Nephron progenitor cell (in vitro differentiated cells): ENCODE measurements at places on chromosomes 6 and 20.

DNA sequence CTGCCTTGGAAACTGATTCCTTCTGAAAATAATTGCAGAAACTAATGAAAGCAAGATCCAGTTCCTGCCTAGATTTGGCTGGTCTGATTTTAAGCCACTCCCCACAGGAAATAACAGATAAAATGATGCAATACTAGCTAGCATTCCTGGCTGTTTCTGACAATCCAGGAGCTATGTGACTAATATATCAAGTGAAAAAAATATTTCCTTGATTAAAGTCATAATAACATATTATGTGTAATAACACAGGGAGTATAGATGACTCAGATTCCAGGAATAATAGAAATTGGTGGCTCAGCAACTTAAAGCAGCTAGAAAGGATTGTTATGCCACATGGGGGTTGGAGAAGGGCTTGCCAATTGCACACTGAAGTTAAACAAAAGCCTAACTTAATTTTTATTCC lies 182.7 kb upstream of the SALL4 start:
- H3K36me3 ChIP-seq = no peaks in the 10 kb centered on the region
- peaks cover 17% of the 10 kb centered on the region for H3K4me1 ChIP-seq
- H3K4me3 ChIP-seq = no peak overlapping the region
- no peaks in the 10 kb centered on the region for H3K27me3 ChIP-seq
- peak overlapping the region; percentile 79 for H3K27ac ChIP-seq

DNA sequence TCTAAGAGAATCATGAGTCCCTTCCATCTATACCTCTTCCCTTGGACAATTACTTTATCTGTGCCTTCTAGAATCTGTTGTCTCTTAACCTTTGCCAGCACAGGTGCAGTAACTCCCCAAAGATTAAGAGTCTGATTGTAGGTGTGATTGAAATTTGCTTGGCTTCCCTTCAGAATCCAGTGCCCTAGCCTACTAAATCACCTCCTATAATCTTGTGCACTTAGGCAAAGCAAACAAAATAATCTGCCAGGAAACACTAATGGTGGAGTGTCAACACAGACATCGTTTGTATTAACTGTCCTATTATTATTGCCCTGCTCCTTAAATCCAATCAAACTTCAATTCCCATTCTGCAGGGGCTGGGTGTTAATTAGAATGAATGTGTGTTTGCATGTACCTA lies 28.0 kb downstream of the ID4 start:
- peaks cover 23% of the 10 kb centered on the region for H3K4me1 ChIP-seq
- H3K27me3 ChIP-seq = peaks cover 17% of the 10 kb centered on the region
- no peak for DNase-seq
- H3K36me3 ChIP-seq = no peaks in the 10 kb centered on the region
- H3K27ac ChIP-seq = no peak overlapping the region

GRCh38 chr6:128275681-128276080 lies 244.7 kb downstream of the PTPRK start:
- no peak for DNase-seq
- no peak overlapping the region for H3K27ac ChIP-seq
- peaks cover 51% of the 10 kb centered on the region for H3K4me1 ChIP-seq
- H3K36me3 ChIP-seq = peaks cover 6% of the 10 kb centered on the region
- H3K27me3 ChIP-seq = no peaks in the 10 kb centered on the region

GRCh38 chr20:47111576-47111975 lies 216.9 kb downstream of the EYA2 start:
- H3K27me3 ChIP-seq = peaks cover 5% of the 10 kb centered on the region
- H3K27ac ChIP-seq = no peak overlapping the region
- DNase-seq = no peak
- no peak overlapping the region for H3K4me3 ChIP-seq
- peaks cover 17% of the 10 kb centered on the region for H3K36me3 ChIP-seq

- no peak overlapping the region for H3K27ac ChIP-seq
- peaks cover 20% of the 10 kb centered on the region for H3K27me3 ChIP-seq
- DNase-seq = peak; percentile 75
- peaks cover 36% of the 10 kb centered on the region for H3K36me3 ChIP-seq
Observed at GRCh38 chr20:58481481-58482021, 33.6 kb downstream of the APCDD1L start.

DNA sequence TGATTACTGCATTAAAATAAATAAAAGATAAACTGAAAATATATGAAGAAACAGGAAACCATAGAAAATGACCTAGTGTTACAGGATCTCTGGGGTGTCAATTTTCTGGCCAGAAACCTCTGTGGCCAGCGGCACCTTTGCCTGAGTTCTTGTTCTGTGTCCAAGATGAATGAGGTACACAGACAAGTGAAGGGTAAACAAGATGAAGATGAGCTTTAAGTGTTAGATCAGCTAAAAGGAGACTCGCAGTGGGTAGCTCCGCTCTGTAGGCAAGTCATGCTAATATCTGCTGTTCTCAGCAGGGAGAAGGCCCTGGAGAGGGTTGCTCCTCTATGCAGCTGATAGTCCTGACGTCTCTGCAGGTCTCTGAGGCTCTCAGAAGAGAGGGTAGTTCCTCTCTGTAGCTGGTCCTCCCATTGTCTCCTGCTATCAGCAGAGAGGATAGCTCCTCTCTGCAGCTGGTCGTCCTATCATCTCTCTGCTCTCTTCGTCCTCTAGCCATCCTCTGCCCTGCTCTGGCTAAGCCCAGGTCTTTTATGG lies 35.9 kb upstream of the TBC1D22B start:
- H3K4me3 ChIP-seq = peak overlapping the region; percentile 90
- H3K36me3 ChIP-seq = no peaks in the 10 kb centered on the region
- peaks cover 22% of the 10 kb centered on the region for H3K4me1 ChIP-seq
- DNase-seq = no peak
- H3K27me3 ChIP-seq = peaks cover 7% of the 10 kb centered on the region
- H3K27ac ChIP-seq = peak overlapping the region; percentile 85

DNA sequence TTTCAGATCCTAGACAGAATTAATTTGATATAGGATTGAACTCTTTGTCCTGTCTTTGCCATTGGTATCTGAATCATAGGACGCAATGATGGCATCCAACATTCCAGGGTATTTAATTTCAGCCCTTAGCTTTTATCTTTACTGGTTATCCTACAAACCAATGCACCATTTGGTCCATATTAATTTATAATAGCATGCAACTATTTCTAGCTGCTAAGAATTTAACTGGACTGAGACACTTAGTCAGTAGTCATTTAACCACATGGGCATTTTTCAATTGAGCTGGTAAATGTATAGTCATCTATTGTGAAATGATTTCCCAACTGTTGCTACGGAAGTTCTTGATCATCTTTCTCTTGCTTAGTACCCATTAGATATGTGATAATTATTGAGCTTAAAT lies 141.1 kb downstream of the CD164 start:
- no peak overlapping the region for H3K4me3 ChIP-seq
- H3K27me3 ChIP-seq = no peaks in the 10 kb centered on the region
- H3K36me3 ChIP-seq = no peaks in the 10 kb centered on the region
- DNase-seq = no peak
- H3K4me1 ChIP-seq = peaks cover 46% of the 10 kb centered on the region

DNA sequence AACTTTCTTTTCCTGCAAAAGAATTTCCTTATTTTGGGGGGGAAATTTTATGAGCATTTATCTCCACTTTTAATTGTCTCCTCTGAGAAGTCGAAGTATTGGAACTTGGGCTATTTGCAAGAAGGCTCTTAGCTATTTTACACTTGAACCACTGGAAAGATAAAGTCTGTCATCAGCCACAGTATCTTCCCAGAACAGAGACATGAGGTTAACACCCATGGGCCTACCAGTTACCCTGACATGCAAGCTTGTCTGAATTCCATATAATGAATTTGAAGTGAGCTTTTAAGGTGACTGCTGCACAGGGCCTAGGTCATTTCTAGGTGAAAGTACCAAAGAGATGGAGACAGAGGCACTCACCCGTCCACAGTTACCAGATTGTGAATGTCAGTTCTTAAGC lies 193.1 kb downstream of the SIM1 start:
- peaks cover 20% of the 10 kb centered on the region for H3K4me1 ChIP-seq
- H3K27me3 ChIP-seq = no peaks in the 10 kb centered on the region
- peaks cover 12% of the 10 kb centered on the region for H3K36me3 ChIP-seq
- no peak for DNase-seq
- H3K27ac ChIP-seq = no peak overlapping the region

GRCh38 chr20:5000263-5001173 lies 792 bp downstream of the SLC23A2 start:
- no peak overlapping the region for H3K27ac ChIP-seq
- peak overlapping the region; percentile 87 for H3K4me3 ChIP-seq
- H3K4me1 ChIP-seq = peaks cover 36% of the 10 kb centered on the region
- no peaks in the 10 kb centered on the region for H3K36me3 ChIP-seq
- H3K27me3 ChIP-seq = peaks cover 41% of the 10 kb centered on the region

- peaks cover 30% of the 10 kb centered on the region for H3K4me1 ChIP-seq
- H3K36me3 ChIP-seq = peaks cover 6% of the 10 kb centered on the region
- no peak overlapping the region for H3K4me3 ChIP-seq
- H3K27ac ChIP-seq = no peak overlapping the region
- H3K27me3 ChIP-seq = peaks cover 6% of the 10 kb centered on the region
Observed at GRCh38 chr6:7434672-7435071, 45.1 kb downstream of the RIOK1 start.

DNA sequence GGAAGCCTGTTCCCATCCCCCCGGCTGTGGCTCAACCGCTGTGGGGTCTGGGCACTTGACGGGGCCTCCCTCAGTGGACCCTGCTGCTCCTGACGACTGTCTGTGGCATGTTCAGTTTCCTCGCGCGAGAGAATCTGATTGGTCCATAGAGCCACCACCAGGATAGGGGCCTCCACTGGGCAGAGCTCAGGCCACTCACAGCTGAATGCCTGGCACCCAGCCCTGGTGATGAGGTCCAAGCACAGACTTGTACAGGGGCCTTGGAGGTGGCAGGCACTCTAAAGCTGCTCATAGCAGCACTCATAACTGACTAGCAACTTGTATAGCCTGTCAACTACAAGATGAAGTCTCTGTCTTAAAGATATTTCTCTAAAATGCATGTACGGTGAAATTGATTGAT lies 368.1 kb downstream of the NRN1 start:
- H3K27ac ChIP-seq = no peak overlapping the region
- H3K4me1 ChIP-seq = peaks cover 14% of the 10 kb centered on the region
- peaks cover 4% of the 10 kb centered on the region for H3K27me3 ChIP-seq
- peaks cover 16% of the 10 kb centered on the region for H3K36me3 ChIP-seq

DNA sequence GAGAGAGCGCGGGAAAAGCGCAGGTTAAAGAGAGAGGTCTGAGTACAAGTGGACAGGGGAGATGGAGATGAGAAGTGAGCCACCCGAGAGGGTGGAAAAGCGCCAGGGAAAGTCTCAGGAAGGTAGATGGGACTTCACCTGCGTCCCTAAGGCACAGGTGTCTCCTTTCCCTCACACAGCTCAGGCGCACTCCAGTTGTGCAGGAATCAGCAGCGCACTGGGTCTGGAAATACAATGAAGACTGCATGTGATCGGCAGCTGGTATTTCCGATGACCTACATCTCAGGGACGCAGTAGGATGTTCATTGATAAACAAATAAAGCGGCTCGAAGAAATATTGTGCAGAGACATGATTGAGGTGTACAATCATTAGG lies 432 bp upstream of the KHDRBS2 start:
- H3K36me3 ChIP-seq = no peaks in the 10 kb centered on the region
- no peak overlapping the region for H3K27ac ChIP-seq

GRCh38 chr6:63527658-63528514 lies 44.4 kb upstream of the LOC128125822 start:
- peaks cover 8% of the 10 kb centered on the region for H3K27me3 ChIP-seq
- no peak overlapping the region for H3K4me3 ChIP-seq
- H3K4me1 ChIP-seq = no peaks in the 10 kb centered on the region
- no peak overlapping the region for H3K27ac ChIP-seq
- no peaks in the 10 kb centered on the region for H3K36me3 ChIP-seq

GRCh38 chr20:16397086-16397485 lies 176.2 kb downstream of the KIF16B start:
- H3K27me3 ChIP-seq = peaks cover 2% of the 10 kb centered on the region
- H3K4me1 ChIP-seq = no peaks in the 10 kb centered on the region

DNA sequence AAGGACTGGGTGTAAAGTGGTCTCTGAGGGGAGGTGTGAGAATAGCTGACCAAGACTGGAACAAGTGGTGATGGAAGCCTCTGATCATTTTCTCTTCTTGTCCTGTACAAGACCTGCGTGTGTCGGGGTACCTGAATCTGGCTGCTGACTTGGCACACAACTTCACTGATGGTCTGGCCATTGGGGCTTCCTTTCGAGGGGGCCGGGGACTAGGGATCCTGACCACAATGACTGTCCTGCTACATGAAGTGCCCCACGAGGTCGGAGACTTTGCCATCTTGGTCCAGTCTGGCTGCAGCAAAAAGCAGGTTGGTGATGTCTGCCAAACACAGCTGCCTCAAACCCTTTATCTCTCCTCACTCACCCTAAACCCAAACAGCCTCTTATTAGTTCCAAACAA lies 1.7 kb upstream of the HSD17B8 start:
- peaks cover 18% of the 10 kb centered on the region for H3K27me3 ChIP-seq
- DNase-seq = no peak
- no peak overlapping the region for H3K27ac ChIP-seq
- H3K4me1 ChIP-seq = peaks cover 80% of the 10 kb centered on the region
- peak overlapping the region; percentile 99 for H3K4me3 ChIP-seq
- peaks cover 21% of the 10 kb centered on the region for H3K36me3 ChIP-seq

DNA sequence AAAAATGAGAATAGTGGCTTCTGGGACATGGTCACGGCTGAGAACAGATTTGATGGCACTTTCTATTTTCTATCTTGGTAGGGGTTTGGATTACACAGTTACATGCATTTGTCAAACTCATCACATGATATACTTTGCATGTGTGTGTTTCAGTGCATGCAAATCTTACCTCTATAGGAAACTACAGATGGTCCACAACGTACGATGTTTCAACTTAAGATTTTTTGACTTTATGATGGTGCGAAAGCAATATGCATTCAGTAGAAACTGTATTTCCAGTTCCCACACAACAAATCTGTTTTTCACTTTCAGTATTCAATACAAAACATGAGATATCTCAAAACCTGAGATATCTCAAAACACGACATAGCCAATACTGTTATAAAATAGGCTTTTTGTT lies 231.8 kb upstream of the SPTLC3 start:
- no peaks in the 10 kb centered on the region for H3K27me3 ChIP-seq
- peaks cover 8% of the 10 kb centered on the region for H3K4me1 ChIP-seq
- no peak for DNase-seq
- no peaks in the 10 kb centered on the region for H3K36me3 ChIP-seq
- no peak overlapping the region for H3K4me3 ChIP-seq
- H3K27ac ChIP-seq = no peak overlapping the region

DNA sequence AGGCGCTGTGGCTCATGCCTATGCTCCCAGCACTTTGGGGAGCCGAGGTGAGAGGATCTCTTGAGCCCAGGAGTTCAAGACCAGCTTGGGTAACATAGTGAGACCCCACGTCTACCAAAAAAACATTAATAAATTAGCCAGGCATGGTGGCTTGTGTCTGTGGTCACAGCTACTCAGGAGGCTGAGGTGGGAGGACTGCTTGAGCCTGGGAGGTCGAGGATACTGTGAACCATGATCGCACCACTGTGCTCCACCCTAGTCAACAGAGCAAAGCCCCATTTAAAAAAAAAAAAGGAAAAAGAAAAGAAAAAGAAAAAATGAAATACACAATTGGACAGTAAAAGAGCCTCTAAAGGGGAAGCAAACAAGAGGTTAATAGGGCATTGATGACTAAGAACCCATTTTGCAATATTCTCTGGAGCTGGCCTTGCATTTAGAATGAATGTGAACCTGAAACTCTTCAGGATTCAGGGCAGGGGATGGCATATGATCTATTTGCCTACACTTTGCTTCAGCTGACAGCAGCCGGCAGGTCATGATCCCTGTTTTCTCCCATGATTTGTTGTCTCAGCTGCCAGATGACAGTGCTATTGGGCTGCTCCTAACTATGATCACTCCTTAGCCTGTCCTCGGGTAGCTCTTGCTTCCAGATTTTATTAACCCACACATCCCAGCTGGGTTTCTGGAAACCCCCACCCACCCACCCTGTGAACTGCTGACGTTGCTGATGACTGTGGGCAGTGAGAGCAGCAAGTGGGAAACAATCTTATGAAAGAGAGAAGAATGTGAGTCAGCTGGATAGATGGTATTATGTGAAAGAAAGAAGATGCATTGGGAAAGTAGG lies 83.8 kb upstream of the ELOVL5 start:
- DNase-seq = peak; percentile 10
- peaks cover 29% of the 10 kb centered on the region for H3K4me1 ChIP-seq
- no peak overlapping the region for H3K4me3 ChIP-seq
